ENCODE measurements at places on chromosomes 3 and 15.

GRCh38 chr3:169945313-169945712, 21.3 kb upstream of the SEC62 start:
- no peak for DNase-seq

DNA sequence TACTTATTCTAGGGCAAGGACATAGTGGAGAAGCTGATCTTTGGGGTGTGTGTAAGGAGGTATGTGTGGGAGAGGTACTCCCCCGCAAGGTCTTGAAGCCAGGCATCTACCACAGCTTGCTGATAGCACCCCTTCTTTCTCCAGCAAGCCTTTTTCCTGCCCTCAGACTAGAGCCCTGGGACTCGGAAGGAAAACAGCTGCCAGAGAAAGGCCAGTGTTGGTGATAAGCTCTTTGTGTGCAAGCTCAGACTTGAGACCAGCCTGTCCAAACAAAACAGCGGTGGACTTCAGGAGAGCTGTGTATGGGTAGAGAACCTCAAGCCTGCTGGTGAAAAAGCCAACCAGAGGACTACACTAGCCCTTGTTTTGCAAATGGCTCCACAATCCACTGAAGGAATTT, 1028.6 kb downstream of the MCTP2 start:
- no peak for DNase-seq

GRCh38 chr3:107858876-107859275, 232.0 kb downstream of the CD47 start:
- DNase-seq = no peak

DNA sequence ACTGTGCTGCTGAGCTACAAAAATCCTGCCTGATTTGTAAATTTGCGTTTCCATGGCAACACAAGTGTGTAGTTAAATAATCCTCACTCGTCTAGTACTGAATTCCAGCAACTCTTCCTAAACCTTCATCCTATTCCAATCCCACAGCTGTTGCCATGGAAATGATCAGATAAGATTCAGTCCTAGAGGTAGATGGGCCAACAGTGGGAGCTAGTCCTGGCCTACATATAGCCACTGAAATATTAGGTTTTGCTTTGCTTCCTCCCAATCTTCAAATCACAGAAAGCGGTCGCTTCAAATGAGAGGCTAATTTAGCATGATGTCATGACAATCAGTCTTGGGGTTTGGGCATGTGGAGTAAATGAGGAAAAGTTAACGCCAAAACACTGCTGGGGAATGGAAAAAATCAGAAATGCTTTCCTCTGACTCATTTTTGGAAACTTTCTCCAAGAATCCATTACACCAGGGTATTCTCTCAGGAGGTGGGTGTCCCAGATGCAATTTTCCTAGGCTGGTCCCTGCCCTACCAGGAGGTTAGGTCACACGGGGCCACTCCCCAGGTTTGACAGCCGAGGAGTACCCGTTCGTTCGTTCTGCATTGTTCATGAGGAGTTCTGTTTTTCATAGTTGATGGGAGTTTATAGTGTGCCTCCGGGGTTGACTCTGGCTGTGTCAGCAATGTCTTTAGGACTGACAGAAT, 159.2 kb upstream of the SLCO3A1 start:
- DNase-seq = no peak

- DNase-seq = no peak
Measured at GRCh38 chr3:49153349-49153912, 12.7 kb downstream of the CCDC71 start.

DNA sequence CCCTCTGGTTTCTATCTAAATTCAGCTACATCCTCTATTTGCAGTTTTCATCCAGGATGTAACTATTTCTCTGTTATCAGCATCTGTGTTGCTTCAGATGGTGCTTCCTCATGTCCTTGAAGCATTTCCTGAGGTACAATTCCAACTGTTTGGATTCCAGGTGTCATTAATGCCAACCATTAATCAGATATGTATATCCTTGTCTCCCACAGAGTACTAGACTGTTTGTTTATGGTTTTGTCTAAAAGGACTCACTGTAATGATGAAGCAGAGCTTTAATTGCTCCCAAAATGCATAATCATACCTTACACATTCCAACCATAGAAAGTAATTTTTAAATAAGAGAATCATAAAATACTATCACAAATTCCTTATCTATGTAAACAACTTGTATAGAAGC, 288.5 kb upstream of the MME start:
- no peak for DNase-seq

- no peak for DNase-seq
Measured at GRCh38 chr3:42886294-42886822, 10.7 kb upstream of the CYP8B1 start.

DNA sequence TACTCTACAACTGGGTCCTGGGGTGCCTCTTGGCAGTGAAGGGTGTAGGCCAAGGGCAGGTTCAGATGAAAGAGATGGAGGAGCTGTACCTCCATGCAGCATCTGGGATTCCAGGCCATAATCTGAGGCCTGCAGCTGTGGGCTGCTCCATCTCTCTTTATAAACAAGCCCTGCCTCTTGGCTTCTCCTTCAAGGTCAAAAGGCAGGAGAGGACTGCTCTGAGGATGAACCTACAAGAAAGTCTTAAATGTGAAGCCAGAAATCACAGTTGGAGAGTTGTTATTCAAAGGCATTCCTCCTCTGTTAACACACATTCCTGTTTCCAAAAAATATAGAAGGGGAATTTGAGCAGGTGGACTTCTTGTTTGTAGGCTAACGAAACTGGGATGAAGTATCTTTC, 355.5 kb downstream of the NTRK3 start:
- DNase-seq = no peak

DNA sequence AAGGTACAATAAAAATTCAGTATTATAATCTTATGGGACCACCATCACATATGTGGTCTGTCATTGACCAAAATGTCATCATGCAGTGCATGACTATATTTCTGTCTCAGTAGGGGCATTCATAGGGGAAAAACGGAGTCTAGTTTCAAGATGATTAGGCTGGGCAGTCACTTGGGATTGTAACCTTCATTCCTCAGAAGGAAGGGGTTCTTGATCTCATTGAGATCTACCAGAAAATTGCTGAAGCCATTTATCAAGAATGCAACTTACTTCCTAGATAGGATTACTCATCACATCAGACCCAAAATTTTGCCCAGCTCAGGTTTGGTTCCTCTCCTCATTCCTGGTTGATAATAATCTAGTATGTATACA, 37.3 kb downstream of the BTD start:
- DNase-seq = no peak

DNA sequence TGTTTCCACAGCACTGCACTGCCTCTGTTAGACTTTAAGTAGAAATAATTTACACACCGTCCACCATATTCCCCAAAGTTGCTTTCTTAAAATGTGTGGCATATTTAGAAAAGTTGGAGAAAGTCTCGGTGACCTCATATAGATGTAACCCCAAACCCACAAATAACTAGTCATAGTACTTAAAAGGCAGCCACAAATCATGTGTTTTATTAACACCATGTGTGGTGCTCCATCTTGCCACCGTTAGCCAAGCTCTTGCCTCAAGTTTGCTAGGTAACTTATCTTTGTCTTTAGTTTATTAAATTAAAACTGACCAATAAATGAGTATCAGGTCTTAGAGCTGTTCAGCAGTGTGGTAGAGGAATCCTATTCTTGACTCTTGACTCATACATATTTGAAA, 257.9 kb downstream of the UBE2E2 start:
- no peak for DNase-seq

DNA sequence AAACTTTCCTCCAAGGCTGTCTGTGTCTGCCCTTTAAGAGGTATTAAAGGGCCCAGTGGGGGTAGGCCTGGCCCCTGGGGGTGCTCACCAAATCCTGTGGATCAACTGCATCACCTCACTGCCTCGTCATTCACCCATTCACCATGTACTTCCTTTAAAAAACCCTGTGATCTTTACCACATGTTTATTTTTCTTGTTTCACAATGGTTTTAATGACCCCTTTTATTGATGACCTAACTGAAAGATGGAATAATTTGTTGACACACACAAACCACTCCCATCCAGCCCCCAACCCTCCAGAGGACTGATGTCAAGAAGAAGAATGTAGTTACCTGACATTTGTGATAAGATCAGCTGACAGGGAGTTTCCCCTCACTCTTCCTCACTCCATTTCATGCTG, 40.8 kb downstream of the KCNAB1 start:
- no peak for DNase-seq

GRCh38 chr3:55894605-55895004, 407.5 kb upstream of the WNT5A start:
- no peak for DNase-seq

DNA sequence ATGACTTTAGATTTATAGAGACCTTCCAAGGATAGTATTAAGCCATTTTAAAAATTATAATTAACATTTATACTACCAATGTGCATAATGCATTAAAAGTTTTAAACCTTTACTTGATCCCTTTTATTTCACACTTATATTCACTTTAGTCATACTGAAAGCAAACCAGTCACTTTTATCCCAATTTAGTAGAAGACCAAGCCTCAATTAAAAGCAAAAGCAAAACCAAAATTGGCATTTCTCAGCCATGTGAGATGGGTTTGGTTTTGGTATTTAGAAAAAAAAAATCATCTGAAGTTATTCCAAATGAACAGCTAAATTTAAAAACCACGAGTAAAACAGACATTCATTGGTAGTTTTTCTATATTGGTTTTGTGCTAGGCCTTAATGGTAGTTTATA, 249.4 kb downstream of the LPP start:
- no peak for DNase-seq

DNA sequence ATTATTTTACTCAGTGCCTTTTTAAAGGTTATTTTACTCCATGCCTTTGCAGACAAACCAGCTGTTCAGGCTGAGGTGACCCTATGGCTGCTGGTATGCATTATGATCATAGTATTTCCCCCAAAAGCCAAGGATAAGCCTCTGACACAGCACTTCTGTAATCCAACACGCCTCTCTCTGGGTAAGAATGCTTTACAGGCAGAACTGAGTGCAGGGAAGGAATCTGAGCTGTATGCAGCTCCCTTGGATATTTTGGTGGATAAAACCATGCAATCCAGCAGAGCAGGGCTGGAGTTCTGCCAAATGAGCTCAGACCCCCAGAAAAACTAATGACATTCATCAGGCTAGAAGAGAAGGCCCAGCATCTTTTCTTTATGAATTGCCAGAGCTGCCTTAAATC, 11.7 kb upstream of the MAP1A start:
- DNase-seq = no peak

GRCh38 chr3:30107531-30107930, 498.9 kb upstream of the TGFBR2 start:
- DNase-seq = no peak

GRCh38 chr3:144109944-144110343, 138.3 kb downstream of the DIPK2A start:
- no peak for DNase-seq

- no peak for DNase-seq
Measured at GRCh38 chr3:41521010-41521655, 321.8 kb downstream of the CTNNB1 start.

- DNase-seq = no peak
Measured at GRCh38 chr15:40843885-40844695, at the start of gene SPINT1. SPINT1 (plus strand) TSS chr15:40844048; CDS start chr15:40844555, 507 bp downstream.

DNA sequence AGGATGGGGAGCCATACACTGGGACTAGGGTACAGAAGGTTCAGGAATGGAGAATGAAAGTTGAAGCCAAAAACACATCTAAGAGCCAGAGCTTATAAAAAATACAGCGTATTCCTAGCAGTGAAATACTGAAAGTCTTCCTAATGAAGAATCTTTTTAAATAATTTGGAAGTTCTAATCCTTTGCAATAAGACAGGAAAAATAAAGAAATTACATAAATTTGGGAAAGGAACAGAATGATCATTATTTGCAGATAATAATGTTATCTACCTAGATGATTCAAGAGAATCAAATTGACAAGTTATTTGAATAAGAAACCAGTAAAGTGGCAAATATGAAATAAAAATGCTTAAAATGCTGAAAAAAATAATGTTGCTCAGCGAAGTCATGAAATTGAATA, 32.3 kb upstream of the NR2F2 start:
- no peak for DNase-seq

GRCh38 chr3:27500035-27500434, 15.9 kb upstream of the SLC4A7 start:
- no peak for DNase-seq

GRCh38 chr15:40501487-40501886, 30.7 kb downstream of the CHST14 start:
- no peak for DNase-seq

GRCh38 chr3:56229311-56229710, 239.0 kb downstream of the ERC2 start:
- DNase-seq = no peak

- DNase-seq = no peak
Measured at GRCh38 chr3:182711853-182712252, 81.5 kb upstream of the ATP11B start.

GRCh38 chr15:64686130-64686735, 89.2 kb downstream of the RBPMS2 start:
- DNase-seq = peak; percentile 16

DNA sequence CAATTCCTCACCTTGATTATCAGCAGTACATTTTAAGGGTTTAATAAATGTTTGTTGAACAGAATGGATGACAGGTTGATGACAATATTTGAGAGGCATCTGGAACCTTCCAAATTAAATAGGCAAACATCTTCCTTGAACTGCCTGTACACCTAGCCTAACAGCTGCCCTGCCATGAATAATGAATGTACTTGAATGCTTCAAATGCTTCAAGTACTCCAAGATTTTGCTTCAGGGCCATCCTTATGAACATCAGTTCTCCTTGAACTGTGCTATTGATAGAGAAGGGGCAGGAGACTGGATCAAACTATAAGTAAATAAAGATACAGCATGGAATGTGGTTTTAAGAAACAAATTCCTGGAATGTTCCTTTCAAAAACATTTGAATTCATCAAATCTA, 136.8 kb downstream of the CHST2 start:
- no peak for DNase-seq
